ENCODE measurements at places on chromosomes 3 and 15.

- DNase-seq: no peak
These were observed 162.3 kb downstream of the GABRG3 start for GRCh38 chr15:27133249-27133648.

DNA sequence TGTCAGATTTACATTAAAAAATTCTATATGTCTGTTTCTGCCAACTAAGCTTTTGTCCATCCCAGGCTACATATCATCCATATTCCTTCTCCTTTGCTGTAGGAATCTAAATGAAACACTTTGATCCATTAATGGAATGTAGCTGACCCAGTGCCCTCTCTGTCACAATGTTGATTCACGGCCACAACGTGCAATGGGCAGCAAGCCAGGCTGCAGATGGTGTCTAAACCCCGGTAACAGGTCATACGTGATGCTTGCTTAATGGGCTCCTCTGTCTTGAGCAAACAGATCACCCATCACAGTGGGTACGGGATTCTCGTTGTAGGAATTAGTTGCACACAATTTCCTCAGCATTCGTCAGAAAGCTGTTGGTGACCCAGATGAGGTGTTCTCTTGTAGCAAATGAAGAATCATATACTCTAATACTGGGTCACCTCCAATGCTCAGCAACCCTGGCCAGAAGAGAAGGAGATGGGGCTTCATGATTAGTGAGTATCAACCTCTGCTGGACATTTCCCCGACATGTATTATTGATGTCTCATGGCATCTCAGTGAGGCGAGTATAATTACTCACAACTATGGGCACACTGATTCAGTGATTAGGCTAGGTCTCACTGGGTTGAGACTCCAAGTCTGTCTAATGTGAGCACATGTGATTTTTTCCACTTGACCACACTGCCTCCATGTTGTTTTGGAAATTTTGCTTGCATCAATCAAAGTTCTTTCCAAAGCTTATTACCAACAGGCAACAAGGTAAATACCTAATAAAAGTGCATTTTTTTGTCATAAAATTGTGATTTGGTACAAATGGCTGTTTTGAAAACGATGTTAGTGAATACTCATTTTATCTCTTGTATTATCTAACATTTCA, 12.9 kb upstream of the DCBLD2 start:
- DNase-seq: no peak

DNA sequence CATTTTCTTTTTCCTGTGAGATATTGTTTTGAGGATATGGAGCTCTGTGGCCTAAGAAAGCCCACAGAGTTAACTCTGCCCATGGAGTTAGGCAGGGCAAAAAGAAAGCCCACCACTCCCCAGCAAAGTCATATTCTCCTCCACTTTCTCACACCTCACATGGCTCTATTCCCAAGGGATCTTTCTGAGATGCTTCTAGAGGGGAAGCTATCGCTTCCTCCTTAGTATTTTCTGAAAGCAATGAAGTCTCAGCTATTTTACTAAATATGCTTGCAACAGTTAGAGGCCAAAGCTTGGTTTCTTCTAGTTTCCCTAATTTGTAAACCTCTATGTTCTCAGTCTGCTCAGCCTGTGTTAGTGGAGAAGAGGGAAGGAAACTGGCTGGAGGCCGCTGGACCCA, 80.3 kb upstream of the EOMES start:
- DNase-seq: no peak

GRCh38 chr15:41279535-41280283, 48.6 kb downstream of the CHP1 start:
- DNase-seq: no peak

DNA sequence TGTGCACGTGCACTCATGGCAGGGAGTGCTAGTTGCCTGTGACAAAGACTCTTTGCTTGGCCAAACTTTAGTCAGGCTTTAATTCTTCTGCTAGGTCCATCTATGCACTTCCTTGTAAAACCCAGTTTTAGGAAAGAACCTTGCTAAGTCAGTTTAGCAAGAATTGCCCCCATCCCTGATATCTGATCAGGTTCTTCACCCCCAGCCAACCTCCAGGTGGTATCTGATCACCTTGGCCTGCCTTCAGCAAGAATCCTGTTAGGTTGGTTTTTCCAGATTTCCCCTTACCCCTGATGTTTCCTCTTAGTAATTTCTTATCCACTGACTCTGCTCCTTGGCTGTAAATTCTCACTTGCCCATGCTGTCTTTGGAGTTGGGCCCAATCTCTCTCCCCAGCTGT, 8.4 kb downstream of the HSPBAP1 start:
- DNase-seq: no peak

DNA sequence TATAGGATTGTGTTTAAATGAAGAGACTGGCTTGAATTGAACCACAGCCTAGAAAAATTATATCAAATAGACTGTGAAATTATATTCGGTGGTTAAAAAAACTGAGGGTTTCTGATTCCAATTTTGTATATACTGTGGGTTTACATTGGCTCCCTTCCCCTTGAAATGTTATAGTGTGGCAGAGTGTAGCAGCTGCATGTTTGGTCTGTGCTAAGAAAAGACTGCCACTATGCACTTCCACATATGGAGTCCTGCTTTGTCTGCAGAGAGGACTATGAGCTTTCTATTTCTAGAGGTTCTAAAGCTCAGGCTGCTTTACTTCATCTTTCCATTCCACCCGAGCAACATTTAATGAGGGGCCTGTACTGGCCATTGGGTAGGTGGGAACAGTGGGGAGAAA, 112.3 kb downstream of the P3H2 start:
- no peak for DNase-seq

- DNase-seq: peak; percentile 22
These were observed at the start of gene TTLL3 for GRCh38 chr3:9809615-9810432. Gene TTLL3, plus strand, starts transcription at chr3:9810262. Its CDS starts 400 bp downstream, at chr3:9810662.

DNA sequence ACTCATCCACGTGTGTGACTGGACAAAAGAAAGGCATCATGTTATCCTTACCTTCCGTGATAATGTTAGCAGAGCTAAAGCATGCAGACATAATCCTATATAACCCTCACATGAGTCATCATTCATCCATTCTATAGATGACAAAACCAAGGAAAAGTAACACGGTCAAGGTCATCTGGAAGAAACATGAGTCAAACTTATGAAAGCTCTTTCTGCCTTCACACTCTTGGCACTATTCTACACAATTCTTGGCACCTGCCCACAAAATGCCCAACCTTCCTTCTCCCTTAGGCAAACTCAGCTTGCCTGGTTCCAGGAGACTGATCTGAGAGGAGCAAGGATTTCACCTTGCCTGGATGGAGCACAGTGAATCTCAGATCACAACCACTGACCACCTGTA, 66.9 kb downstream of the PRICKLE2 start:
- no peak for DNase-seq

GRCh38 chr3:29141918-29142275, 139.0 kb upstream of the RBMS3 start:
- no peak for DNase-seq

- DNase-seq: no peak
These were observed 83.0 kb upstream of the LMOD3 start for GRCh38 chr3:69205385-69205784.

- DNase-seq: no peak
These were observed 98.2 kb downstream of the TMEM108 start for GRCh38 chr3:133136114-133137041.

DNA sequence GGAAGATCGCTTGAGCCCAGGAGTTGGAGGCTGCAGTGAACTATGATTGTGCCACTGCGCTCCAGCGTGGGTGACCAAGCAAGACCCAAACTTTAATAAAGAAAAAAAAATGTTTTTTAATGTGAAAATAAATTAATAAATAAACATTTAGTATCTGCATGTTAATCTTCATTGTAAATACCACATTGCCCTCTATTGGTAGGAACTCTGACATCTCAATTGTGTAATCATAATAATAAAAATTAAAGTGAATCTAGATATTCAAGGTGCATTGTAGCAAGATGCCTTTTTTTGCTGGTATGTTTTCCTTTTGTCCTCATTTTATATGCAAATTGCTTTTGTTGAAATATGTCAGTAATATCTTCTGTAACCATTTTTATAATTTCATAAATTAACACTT, 95.0 kb upstream of the LIMD1 start:
- peak; percentile 22 for DNase-seq

- no peak for DNase-seq
These were observed 40.1 kb upstream of the GALNT15 start for GRCh38 chr3:16134173-16134928.

DNA sequence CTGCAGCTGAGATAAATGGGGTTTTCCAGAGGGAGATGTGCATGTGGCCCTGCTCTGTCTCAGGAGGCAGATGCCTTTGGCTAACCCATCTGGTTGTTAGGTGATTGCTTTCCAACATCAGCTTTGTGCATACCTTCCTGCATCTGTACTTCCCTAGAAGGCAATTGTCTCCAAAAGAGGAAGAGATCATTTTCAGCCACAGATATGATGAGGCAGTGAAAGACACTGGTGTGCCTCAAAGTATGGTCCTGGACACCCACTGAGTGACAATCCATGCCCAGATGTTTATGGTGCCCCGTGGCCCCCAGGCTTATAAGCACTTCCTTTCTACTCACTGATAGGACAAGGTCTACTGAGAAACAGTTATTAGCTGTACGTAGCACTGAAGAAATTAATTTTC, 117.5 kb upstream of the NR2F2 start:
- DNase-seq: no peak

- no peak for DNase-seq
These were observed 35.0 kb upstream of the DENND4A start for GRCh38 chr15:65827065-65827464.

DNA sequence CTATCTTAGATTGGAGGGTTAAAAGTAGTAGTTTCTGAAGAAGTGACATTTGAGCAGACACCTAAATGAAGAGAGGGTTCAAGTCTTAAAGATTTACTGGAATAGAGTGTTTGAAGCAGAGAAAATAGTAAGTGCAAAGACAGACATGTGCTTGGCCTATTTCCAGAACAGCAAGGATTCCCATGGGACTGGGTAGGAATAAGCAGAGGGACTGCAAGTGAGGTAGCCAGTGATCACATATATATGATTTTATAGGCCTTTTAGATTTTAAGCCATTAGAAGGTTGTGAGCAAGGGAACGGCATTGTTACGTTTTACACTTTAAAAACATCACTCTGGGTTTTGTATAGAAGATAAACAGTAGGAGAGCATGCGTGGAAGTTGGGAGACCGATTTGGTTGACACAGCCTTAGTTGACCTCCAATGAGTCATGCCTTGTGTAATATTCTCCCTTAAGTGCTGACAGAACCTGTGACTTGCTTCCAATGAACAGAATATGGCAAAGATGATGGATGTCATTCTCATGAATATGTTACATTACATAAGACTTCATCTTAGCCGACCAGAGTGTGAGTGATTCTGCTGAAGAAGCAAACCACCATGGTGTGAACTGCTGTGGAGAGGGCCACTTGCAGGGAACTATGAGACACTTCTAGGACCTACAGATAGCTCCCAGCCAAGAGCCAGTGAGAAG, 37.1 kb upstream of the SLC4A7 start:
- DNase-seq: no peak

GRCh38 chr3:64651303-64651702, 36.5 kb downstream of the ADAMTS9 start:
- no peak for DNase-seq

- DNase-seq: no peak
These were observed 272.0 kb upstream of the RORA start for GRCh38 chr15:61500951-61501620.

GRCh38 chr15:51992953-51993352, 21.4 kb upstream of the LEO1 start:
- DNase-seq: no peak

GRCh38 chr3:169545606-169546005, 117.9 kb downstream of the MECOM start:
- no peak for DNase-seq

DNA sequence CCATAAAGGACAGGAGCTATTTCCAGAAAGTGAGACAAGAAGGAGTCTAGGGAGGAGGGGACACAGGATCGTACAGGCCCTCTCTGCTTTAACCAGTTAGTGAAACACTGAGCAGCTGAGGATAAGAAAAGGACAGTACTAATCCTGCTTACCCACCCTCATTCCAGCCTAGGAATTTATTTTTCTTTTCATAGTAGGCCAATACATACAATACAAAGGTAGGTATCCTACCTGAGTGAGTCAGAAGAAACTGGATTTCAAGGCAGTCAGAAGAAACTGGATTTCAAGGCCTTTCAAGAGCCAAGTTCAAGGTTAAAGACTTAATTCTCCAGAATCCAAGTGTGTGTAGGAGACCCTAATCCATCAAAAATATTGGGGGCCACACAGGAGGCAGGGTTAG, 65.3 kb downstream of the EOMES start:
- no peak for DNase-seq

- DNase-seq: no peak
These were observed 67.7 kb downstream of the SLC30A4 start for GRCh38 chr15:45454814-45455213.

- DNase-seq: no peak
These were observed 58.5 kb upstream of the TNFSF10 start for GRCh38 chr3:172581757-172582166.

- no peak for DNase-seq
These were observed 35.3 kb downstream of the TLE3 start for GRCh38 chr15:70062321-70062956.

DNA sequence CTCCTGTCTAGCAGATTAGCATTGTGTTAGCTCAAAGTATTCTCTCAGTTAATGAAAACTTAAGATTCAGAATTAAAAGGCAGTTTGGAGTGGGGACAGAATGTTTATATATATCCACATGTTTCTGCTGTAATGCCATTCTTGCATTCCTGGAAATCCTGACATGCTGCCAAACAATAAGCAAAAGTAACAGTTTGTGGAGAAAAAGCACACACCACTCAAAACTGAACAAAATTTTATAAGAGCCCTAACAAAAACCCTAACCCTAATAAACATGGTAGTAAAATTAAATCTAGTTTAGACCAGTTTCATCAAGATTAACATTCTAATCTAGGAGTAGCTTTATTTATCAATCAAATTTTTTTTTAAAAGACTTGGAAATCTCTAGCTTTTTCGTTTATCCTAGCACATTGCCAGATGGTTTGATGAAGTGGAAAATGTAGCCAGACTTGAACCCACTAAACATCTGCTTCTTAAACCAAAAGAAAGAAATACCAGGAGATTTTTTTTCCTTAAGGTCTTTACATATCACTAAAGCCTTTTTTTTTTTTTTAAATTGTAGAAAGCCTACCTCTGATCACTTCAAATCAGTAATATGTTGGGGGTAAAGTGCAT, 3.7 kb downstream of the TCAIM start:
- DNase-seq: no peak

GRCh38 chr3:72102112-72102616, 317.2 kb upstream of the PROK2 start:
- DNase-seq: no peak

GRCh38 chr3:51968170-51968775, 1.0 kb upstream of the PCBP4 start:
- no peak for DNase-seq

GRCh38 chr15:28897861-28898585, 12.2 kb downstream of the APBA2 start:
- DNase-seq: no peak

- no peak for DNase-seq
These were observed 25.1 kb downstream of the SHISA5 start for GRCh38 chr3:48478626-48479555.

GRCh38 chr15:34665498-34666116, 82.2 kb upstream of the GOLGA8B start:
- no peak for DNase-seq

- DNase-seq: no peak
These were observed 5.8 kb downstream of the PLXNB1 start for GRCh38 chr3:48423883-48424695.

All from hematopoietic multipotent progenitor cell treated with erythropoietin and hydrocortisone succinate and interleukin-3 and kit ligand, for 15 days (in vitro differentiated cells).